Substantia nigra (tissue), 51 donors: ENCODE measurements at places on chromosomes 1 and 21.

- DNase-seq: peak; percentile 21
Observed at GRCh38 chr21:39867198-39867650, at the start of gene PCP4. TSS of gene PCP4 (plus strand) at chr21:39867438. CDS start at chr21:39867502, 64 bp downstream.

DNA sequence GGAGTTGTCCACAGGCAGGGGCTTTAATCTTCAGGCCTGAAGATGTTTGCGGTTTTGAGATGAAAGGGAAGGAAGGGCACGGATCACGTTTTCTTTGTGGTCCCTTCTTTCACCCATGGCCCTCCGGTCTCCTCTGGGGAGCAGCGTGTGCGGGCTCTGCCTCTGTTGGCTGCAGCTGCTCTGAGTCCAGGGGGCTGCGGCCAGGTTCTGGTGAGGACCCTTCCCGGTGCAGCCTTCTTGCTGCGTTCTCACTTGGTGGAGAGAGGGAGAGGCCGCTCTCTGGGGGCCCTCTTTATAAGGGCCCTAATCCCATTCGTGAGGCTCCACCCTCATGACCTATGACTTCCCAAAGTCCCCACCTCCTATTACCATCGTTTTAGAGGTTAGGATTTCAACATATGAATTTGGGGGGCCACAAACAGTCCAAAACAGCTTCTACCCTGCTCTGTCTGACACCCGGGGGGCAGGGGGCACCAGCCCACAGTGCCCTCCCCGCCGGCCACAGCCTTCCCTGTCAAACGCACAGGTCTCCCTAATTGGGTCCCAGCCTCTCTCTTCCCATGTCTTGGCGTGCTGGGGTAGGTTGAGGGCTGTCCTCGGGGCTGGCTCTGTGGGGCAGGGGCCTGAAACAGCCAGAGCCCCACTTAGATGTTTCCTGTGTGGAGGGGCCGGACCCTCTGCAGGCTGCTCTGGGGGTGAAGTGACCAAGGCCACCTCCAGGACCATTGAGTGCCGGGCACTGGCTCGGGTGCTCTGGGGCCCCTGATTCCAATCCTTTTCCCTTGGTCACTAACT, 100.1 kb upstream of the C1orf174 start:
- DNase-seq: no peak

DNA sequence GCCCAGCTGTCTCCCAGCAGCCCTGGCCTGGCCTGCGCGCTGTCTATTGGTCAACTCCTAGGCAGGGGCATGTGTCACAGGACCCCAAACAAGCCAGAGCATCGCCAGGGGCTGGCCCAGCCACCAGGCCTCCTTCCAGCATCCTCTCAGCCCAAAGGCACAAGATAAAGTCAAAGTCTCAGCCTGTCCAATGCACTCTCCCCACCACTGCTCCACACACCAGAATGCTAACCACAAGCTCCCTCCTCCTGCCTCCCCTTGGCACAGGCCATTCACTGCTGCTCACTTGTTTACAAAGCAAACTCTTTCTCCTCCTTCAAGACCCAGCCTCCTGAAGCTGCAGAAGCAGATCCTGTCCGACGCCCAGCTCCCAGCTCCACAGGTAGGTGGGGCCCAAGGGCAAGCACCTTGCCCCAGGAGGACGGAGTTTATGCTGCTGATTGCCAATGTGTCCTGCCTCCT, 133.4 kb downstream of the DMRTB1 start:
- no peak for DNase-seq

DNA sequence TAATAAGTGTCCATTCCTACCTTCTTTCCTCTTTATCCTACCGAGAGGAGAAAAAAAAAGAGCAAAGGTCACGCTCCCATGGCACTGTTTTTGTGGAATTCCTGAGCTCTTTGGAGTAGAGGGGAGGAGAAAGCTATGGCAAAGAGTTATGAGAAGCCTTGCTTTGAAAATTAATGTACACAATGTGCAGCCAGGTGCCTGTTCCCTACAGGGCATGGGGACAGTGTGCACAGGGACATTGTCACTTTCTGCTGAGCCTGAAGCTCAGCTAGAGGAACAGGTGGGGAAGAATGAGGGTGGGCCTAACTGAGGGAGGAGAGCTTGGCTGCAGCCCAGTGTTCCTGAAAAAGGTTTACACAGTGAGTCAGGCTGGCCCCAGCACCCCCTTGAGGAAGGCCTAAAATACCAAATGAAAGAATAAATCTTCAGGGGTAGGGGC, 66.1 kb downstream of the PLXNA2 start:
- DNase-seq: no peak

- no peak for DNase-seq
Observed at GRCh38 chr1:59123081-59123681, 173.7 kb upstream of the FGGY start.

DNA sequence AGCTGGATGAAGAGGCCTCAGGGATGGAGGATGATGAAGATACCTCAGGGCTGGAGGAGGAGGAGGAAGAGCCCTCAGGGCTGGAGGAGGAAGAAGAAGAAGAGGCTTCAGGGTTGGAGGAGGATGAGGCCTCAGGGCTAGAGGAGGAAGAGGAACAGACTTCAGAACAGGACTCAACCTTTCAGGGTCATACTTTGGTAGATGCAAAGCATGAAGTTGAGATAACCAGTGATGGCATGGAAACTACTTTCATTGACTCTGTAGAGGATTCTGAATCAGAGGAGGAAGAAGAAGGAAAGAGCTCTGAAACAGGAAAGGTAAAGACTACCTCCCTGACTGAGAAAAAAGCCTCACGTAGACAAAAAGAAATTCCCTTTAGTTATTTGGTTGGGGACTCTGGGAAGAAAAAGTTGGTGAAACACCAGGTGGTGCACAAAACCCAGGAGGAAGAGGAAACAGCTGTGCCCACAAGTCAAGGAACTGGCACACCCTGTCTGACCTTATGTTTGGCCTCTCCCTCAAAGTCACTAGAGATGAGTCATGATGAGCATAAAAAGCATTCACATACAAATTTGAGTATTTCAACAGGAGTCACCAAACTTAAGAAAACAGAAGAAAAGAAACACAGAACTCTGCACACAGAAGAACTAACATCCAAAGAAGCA, 15.4 kb downstream of the L1TD1 start:
- no peak for DNase-seq

GRCh38 chr1:110617589-110617988, 11.4 kb upstream of the KCNA2 start:
- DNase-seq: no peak

DNA sequence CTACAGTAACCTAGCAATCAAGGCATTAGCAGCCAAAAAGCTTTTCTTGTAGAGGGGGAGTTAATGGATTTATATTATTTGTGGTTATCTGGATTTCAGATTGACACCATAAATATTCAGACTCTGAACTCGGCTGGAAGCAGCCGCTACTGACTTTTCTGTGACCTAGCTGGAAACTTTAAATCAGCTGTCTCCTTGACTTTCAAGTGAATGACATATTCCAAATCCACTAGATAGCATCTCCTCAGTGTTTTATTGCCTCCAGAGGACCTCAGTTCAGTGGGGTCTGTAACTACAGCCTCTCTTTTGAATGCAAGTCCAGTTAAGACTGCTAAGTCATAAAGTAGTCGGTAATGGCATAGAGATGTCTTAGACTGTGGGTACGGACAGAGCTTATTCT, 448.5 kb downstream of the NUF2 start:
- DNase-seq: no peak

- DNase-seq: no peak
Observed at GRCh38 chr1:236997361-236997760, 6.9 kb downstream of the MT1HL1 start.

DNA sequence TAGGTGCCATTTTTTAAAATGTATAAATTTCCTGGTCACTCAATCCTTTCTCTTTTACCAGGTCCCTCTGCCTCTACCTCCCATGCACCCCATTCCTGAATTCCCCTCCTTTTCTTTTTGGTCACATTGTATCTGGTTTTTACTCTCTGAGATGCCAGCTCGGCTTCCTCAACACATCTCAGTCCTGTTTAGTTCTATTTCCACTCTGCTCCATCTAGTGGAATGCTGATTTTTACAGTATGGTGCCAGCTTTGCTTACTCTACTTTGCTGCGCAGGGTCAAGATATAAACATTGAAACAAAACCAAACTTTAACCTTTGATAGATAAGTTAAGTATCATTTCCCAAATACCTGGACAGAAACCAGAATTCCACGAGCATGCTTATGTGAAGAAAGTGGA, 96.0 kb downstream of the ESRRG start:
- DNase-seq: no peak

DNA sequence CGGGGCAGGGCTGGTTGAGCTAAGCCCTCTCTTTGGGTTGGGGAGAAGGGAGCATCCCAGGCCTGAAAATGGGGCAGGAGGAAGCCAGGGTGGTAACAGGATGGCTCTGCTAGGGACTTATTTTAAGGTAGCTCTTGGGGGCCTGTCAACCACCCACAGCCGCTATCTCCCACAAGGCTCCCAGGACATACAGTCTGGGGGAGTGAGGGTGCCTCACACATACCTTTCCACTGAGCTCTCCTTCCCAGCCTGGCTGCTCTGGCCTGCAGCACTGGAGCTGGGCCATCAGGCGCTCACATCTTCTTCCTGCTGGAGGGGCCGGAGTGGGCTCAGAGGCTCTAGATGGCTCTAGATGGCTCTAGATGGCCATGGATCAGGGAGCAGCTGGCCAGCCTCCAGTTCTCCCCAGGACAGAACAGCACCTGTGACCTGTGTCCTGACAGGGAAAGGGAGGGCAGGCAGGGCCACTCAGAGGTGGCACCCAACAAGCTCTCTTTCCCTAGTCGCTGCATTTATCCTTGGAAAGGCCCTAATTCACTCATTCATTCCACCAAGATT, 11.0 kb upstream of the NPPB start:
- no peak for DNase-seq

DNA sequence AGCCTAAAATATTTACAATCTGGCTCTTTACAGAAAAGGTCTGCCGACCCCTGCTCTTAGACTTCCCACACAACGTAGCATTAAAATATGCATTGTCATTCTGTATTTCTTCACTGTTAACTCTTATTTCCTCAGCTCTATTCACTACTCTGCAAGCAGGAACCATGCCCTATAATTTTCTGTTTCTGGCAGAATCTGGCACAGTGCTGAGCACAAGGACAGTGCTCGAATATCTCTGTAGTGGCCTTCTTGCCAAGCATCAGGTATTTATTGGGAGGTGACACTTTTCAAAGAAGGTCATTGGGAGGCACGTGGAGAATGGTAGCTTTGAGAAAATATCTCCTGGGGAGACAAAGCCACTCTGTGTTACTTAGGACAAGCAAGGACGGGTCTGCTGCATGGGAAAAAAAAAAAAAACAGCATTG, 77.9 kb downstream of the PSMG1 start:
- no peak for DNase-seq

DNA sequence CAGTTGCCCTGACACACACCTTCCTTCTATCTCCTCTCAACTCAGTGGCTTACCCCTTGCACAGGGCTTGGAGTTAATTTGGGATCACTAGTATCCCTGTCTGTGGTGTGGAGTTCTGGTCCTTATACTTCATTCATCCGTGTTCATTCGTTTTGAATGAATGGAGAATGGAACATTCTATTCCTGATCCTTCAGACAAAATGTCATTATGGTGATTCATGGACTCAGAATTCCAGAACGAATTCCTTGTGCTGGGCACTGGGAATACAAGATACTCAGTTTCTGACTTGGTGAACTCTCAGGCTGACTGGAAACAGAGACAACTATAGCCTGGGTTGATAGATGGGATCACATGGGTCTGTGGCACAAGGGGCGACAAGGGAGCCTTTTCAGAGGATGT, 49.9 kb upstream of the TRABD2B start:
- no peak for DNase-seq

- no peak for DNase-seq
Observed at GRCh38 chr1:158002022-158002630, 8.7 kb downstream of the KIRREL1 start.

GRCh38 chr1:229751610-229752009, 125.6 kb downstream of the URB2 start:
- no peak for DNase-seq

DNA sequence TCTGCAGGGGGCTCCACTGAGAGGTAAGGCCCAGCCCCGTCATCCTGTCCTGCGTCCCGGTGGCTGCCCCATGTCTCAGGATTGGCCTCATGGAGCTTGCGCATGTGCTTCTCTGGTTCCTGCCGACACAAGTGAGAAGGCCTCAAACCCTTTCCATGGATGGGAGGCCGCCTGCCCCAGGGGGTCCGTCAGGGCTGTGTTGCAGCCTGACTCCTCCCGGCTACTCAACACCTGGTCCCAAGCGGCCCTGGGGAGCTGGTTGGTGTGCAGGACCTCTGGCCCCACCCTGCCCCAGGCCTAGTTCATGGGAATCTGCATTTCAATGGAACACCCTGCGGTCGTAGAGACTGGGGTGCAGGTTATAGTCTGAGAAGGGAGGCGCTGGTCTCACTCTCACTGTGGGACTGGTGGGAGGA, 21.1 kb upstream of the PDE9A start:
- DNase-seq: no peak

DNA sequence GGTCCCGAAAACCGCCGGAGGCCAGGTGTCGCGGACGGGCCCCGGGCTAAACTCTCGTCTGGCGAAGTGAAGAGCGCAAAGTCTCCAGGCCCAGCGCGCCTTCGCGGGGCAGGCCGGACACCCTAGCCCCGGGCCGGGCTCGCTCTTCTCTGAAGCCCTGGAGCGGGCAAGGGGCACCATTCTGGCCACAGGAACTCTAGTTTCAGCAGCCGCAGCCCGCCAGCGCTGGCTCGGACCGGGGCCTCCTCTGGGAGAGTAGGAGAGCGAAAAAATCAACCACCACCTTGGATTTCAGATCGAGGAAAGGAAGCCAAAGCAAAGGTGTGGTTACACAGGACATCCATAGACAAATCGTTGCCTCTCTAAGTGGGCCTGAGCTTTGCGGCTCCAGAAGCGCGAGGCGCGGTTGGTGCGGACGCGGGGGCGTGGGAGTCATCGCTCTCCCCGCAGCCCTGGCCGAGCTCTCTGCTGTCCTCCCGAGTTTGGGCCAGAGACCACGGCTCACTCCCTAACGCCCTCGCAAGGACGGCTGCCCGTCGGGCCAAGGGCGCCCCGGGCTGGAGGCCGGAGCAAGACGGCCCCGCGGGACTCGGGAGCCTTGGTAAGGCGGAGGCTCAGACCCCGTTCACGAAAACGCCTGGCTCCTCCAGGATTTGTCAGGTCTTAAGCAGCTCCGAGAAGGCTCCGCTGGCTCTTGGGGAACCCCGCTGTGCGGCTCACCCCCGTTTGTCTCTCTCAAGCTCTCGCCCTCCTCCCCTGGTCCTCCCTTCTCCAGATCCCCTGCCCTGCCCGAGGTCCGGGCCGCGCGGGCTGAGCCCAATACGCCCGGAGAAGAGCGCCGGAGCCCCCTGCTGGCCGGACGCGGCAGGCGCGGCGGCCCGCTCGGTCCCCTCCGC, 132.9 kb upstream of the DPYD start:
- peak; percentile 48 for DNase-seq

DNA sequence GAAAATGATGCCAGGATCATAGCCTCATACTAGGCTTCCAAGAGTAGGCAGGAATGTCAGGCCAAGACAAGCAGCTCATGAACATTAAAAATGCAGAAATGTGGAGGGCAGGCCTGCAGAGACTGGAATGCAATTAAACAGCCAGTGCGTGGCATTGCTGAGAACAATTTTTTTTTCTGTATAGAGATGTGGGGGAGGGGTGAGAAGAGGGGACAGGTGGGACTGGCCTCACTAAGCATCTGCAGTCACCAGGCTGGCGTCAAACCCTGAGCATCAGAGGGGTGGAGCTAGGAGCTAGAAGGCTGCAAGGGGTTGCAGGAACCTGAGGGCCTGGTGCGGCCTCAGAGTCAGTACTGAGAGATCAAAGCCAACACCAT, 114.1 kb downstream of the TNR start:
- no peak for DNase-seq

- DNase-seq: no peak
Observed at GRCh38 chr1:22562584-22563583, at the start of gene EPHA8. TSS of gene EPHA8 (plus strand) at chr1:22563489. CDS start at chr1:22563636, 147 bp downstream.

- DNase-seq: no peak
Observed at GRCh38 chr1:163459539-163459938, 137.8 kb downstream of the NUF2 start.

- DNase-seq: no peak
Observed at GRCh38 chr1:156643049-156643777, 1.3 kb downstream of the BCAN start.
